ENCODE measurements at places on chromosomes 11 and 22. TPM values are rescaled to one million over a fixed set of nuclear protein-coding genes. Genes with fewer than 3 reads are reported as not detected.

POLDIP3 gene
- 66.5 TPM for total RNA-seq

ABCC8 gene
- not detected for total RNA-seq

SLC5A12 gene
- not detected for total RNA-seq

OR51E2 gene
- not detected for total RNA-seq

CD151 gene
- total RNA-seq: 14.9 TPM

GLYAT gene
- not detected for total RNA-seq

GAS2 gene
- total RNA-seq: 3.9 TPM

OR5B21 gene
- not detected for total RNA-seq

CHST1 gene
- total RNA-seq: not detected

SAA2 gene
- total RNA-seq: not detected

CAVIN3 gene
- not detected for total RNA-seq

CCDC116 gene
- 0.79 TPM for total RNA-seq

PRODH gene
- not detected for total RNA-seq

PANX2 gene
- 0.16 TPM for total RNA-seq

C22orf31 gene
- total RNA-seq: not detected

OR52E8 gene
- total RNA-seq: not detected

SHANK3 gene
- total RNA-seq: 0.28 TPM

GP1BB gene
- total RNA-seq: 0.26 TPM

CNGA4 gene
- total RNA-seq: 0.49 TPM

CARD10 gene
- 0.49 TPM for total RNA-seq

FAM180B gene
- total RNA-seq: 0.51 TPM

PGM2L1 gene
- 8.6 TPM for total RNA-seq

CST6 gene
- not detected for total RNA-seq

MFRP gene
- not detected for total RNA-seq

MS4A3 gene
- 0.40 TPM for total RNA-seq

PGA4 gene
- not detected for total RNA-seq

OR51B4 gene
- total RNA-seq: not detected

TP53I11 gene
- total RNA-seq: 6.6 TPM

IGLL1 gene
- total RNA-seq: 0.30 TPM

RFPL2 gene
- 0.16 TPM for total RNA-seq

IL10RA gene
- total RNA-seq: 195 TPM

FAM227A gene
- not detected for total RNA-seq

NRIP3 gene
- total RNA-seq: 3.9 TPM

OR6A2 gene
- total RNA-seq: not detected
